ENCODE measurements at places on chromosomes 12 and 14.

- no peak for DNase-seq
Measured at GRCh38 chr14:45060551-45060950, 23.4 kb upstream of the PRPF39 start.

DNA sequence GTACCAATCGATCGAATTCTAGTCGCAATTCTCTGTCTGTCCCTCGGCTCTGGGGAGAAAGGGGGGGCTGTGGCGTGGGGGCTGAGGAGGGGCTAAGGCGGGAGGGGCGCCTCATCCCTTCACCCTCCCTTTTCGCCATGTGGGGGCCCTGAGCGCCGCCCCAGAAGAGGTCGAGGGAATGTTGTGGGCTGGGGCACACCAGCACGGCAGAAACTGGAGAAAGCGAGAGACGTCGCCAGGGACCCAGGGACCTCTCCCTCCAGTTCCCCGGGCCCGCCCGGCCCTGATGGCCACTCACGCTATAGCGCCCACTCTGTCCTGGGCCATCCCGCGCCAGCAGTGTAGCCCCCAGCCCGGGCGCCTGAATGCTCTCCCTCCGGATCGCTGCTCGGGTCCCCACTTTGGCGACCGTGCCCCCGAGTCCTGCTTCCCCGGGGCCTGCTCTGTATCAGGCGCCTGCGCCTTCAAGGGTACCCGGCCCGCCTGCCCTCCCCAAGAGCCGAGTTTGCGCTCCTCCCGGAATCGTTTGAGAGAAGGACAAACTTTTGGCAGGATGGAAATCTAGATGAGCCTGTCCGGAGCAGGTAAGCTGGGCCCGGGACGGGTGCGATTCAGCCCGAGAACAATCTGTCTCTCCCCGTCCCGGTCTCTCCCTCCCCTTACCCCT lies 62.6 kb downstream of the SMUG1 start:
- peak; percentile 70 for DNase-seq

- peak; percentile 33 for DNase-seq
Measured at GRCh38 chr12:16606991-16607390, 1.0 kb upstream of the LMO3 start.

GRCh38 chr12:26740348-26740747 lies 92.6 kb downstream of the ITPR2 start:
- DNase-seq: no peak

DNA sequence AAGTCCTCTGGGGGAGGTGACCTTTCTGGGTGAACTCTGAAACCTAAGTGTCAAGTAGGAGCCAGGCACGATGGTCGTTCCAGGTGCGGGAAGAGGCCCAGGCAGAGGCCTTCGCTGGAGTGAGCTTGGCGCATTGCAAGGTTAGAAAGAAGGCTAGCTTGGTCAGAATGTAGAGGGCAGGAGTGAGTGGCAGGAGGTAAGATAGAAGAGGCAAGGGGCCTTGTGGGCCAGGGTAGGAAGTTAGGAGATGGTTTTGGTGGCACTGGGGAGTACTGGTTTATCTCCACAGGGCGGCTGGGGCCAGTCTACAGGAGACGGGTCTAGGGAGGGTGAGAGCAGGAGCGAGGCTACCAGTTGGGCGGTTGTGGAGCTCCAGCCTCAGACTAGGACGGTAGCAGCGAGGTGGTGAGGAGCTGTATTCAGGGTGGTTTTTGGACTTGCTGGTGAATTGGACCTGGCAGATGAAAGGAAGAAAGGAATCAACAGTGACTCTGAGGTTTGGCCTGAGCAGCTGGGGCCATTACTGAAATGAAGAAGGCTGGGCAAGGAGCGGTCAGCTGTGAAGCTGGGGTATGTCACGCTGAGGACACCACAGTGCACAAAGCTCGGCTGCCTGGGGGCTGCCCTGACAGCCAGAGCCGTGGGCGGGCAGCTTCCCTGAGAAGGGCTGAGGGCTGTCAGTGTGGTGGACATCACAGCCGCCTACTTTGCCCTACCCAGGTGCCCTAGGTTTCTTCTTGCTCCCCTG lies 9.0 kb downstream of the MLXIP start:
- DNase-seq: no peak

GRCh38 chr12:2300168-2300567 lies 247.4 kb downstream of the CACNA1C start:
- no peak for DNase-seq

GRCh38 chr12:8849876-8850275 lies 27.5 kb downstream of the A2ML1 start:
- DNase-seq: no peak

DNA sequence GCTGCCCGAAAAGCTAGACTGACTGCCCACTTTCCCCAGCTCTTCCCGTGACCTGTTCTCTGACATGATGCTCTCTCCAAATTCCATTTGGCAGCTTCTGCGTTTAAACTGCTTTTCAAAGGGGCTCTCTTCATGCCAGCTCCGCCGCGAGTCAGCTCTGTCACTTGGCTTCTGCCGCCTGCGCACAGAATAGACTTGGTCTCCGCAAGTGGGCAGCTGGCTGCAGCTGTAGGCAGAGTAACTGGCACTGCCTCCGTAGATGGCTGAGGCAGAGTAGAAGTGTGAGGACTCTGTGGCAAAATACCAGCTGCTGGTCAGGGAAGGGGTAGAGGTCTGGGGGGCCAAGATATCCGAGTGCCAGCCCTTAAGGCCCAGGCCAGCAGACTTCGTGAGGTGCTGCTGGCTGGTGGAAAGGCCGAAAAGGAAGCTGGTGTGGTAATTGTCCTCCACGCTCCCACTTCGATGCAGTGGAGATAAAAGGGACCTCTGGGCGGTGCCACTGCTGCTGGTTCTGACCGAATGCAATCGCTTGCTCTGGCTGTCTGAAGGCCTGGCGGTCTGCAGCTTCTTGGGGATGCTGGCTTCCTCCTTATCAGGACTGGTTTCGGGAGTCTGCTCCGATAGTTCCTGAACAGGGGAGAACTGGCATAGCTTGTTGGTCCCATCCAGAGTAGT lies 85.7 kb downstream of the DUSP16 start:
- no peak for DNase-seq

GRCh38 chr12:9606247-9606646 lies 1.5 kb downstream of the KLRB1 start:
- no peak for DNase-seq

- DNase-seq: peak; percentile 82
Measured at GRCh38 chr12:104886418-104887401, 71.4 kb downstream of the SLC41A2 start.

DNA sequence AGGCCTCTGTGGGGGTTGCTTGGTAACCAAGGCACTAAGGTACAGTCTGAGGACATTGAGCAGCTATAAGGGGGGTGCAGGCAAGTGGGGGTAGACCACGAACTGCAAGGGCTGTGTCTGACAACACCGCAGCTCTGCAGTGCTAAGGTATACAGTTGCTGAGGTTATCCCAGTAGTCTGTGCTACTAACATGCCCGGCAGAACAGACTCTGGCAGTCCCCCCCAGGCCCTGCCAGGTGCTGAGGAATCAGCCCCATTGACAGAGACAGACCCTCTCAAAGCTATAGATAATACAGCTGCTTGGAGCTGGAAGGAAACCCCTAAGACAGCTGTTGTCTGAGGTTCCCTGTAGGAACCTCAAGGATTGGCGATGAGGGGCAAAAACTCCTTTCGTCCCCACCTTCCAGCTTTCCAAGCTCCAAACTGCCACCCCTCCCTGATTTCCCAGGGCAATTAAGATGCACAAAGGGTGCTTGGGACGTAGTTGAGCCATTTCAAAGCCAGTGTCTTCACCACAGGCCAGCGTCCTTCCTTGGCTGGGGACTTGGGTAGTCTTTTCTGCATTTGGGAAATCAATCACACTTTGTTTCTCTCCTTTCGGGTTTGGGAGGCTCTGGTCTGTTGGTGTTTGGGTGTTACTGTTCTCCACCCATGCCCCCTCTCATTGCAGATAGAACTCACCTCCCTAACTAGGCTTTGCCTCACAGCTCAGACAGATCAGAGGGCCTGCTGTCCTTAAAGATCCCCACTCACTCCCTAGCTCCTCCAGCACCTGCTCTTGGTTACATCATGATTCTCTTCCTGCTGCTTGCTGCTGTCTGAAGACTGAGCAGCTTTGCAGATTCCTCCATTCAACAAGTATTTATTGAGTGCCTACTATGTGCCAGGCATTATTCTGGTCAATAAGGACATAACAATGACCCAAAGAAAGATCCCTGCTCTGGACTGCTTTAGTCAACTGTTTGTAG lies 2.0 kb upstream of the MYH7 start:
- no peak for DNase-seq

DNA sequence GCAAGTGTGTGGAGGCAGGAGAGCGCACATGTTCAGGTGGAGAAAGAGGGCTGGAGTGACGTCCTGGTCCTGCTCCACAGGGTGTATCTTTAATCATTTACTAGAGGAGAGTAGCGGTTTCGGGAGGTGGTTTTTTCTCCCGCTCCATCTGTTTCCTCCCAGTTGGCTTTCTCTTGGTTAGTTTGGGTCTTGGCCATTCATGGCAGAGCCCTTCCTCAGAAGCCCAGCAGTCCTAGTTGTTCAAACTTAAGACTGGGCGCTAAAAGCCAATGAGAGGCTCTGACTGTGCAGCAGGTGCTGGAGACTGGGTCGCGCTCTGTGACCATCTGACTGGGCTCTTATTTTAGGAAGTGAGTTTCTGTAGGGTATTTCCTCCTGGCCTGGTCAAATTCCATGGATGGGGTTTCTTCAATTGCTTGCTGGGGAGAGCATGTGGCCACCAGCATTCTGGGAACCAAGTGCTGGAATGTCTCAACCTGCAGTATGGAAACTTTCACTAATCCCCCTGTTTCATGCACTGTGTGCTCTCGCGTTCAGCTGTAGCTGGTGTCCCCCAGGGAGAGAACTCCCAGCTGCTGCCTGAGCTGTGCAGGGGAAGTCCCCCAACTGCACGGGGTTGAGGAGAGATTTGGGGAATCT lies 27.4 kb upstream of the TSPAN9 start:
- DNase-seq: peak; percentile 21

DNA sequence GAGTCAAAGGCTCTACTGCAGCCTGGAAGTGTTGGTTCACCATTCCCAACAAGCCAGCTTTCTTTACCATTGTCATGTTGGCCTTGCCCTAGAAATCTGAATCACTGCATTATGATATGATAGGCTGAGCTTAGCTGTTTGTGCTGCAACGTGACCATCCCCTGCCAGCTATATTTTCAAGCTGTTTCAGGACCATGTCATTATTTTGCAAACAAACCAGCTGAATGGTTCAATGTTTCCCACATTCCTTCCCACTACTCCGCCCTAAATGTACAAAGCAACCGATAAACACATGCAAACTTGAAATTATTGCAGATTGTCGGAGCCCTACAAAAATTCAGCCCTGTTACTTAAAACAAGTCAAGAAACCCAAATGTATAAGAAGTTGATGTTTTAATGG lies 136.1 kb downstream of the KICS2 start:
- peak; percentile 66 for DNase-seq
